ENCODE measurements at places on chromosomes 1 and 21.

GRCh38 chr1:162873671-162874666 lies 13.0 kb upstream of the CCDC190 start:
- peaks cover 26% of the 10 kb centered on the region for H3K4me1 ChIP-seq
- peak overlapping the region; percentile 31 for H3K4me3 ChIP-seq
- no peaks in the 10 kb centered on the region for H3K36me3 ChIP-seq

- no peaks in the 10 kb centered on the region for H3K36me3 ChIP-seq
- peaks cover 31% of the 10 kb centered on the region for H3K4me1 ChIP-seq
- H3K27me3 ChIP-seq = no peaks in the 10 kb centered on the region
- H3K4me3 ChIP-seq = no peak within 1 kb of the TSS
- DNase-seq = no peak
These were observed at the start of gene CCDC190 for GRCh38 chr1:162861101-162861500. Gene CCDC190, minus strand, starts transcription at chr1:162861175. Its CDS starts 1,529 bp downstream, at chr1:162859646.

GRCh38 chr1:2181752-2182151 lies 12.8 kb downstream of the FAAP20 start:
- no peak for DNase-seq
- no peaks in the 10 kb centered on the region for H3K36me3 ChIP-seq
- H3K4me1 ChIP-seq = peaks cover 12% of the 10 kb centered on the region
- 0 out of 2 replicates have a peak overlapping the region, but pooled peaks have one; percentile 80 for H3K27ac ChIP-seq

DNA sequence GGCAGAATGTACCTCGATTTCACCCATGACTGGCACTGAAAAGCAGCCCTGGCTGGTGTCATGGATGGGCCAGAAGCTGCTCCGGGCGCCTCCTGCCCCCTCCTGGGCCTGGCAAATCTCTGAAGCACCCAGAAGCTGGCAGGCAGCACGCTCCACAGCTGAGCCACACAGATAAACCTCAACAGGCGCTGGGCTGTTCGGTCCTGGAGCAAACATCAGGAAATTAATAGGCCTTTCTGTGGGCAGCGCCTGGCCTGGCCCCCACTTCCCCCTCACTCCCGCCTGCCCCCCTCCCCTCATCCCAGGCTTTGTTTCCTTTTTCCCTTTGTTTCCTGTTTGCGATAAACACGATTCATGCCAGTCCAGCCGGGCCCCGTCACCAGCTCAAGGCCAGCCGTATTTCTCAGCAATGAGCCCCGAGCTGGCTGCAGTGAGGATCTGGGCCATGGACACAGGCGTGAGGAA lies 20.1 kb upstream of the DISP3 start:
- no peak overlapping the region for H3K27ac ChIP-seq
- peak; percentile 14 for DNase-seq
- no peak overlapping the region for H3K4me3 ChIP-seq
- H3K27me3 ChIP-seq = peaks cover 73% of the 10 kb centered on the region
- H3K4me1 ChIP-seq = no peaks in the 10 kb centered on the region
- H3K36me3 ChIP-seq = no peaks in the 10 kb centered on the region

DNA sequence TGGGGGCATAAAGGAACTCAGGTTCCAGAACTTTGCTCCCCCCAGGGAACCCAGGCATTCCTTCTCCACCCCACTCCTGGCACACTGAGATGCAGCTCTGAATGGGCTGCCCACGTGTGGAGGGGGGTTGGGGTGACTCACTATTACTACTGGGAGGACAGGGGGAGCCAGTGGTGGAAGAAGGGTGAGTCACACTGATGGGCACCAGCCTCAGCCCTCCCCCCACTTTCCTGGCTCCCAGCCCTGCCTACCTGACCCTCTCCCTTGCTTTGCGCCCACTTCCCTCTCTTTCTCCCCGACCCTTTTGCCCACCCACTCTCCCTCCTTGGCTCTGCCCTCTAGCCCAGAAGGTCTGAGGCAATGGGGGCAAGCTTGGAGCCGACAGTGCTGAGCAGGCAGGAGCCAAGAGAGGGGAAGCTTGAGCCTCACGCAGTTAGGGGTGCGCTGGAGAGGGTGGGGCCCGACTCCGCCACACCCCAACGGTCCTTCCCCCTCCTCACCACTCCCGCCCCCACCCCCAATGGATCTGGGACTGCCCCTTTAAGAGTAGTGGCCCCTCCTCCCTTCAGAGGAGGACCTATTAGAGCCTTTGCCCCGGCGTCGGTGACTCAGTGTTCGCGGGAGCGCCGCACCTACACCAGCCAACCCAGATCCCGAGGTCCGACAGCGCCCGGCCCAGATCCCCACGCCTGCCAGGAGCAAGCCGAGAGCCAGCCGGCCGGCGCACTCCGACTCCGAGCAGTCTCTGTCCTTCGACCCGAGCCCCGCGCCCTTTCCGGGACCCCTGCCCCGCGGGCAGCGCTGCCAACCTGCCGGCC lies at the start of gene LMNA:
TSS of gene LMNA (plus strand) at position 611 of the 818 bp plus-strand sequence. CDS start 208 bp downstream, outside the sequence.
- H3K4me3 ChIP-seq = peak within 1 kb of the TSS; percentile 86
- peaks cover 11% of the 10 kb centered on the region for H3K36me3 ChIP-seq
- no peaks in the 10 kb centered on the region for H3K27me3 ChIP-seq

DNA sequence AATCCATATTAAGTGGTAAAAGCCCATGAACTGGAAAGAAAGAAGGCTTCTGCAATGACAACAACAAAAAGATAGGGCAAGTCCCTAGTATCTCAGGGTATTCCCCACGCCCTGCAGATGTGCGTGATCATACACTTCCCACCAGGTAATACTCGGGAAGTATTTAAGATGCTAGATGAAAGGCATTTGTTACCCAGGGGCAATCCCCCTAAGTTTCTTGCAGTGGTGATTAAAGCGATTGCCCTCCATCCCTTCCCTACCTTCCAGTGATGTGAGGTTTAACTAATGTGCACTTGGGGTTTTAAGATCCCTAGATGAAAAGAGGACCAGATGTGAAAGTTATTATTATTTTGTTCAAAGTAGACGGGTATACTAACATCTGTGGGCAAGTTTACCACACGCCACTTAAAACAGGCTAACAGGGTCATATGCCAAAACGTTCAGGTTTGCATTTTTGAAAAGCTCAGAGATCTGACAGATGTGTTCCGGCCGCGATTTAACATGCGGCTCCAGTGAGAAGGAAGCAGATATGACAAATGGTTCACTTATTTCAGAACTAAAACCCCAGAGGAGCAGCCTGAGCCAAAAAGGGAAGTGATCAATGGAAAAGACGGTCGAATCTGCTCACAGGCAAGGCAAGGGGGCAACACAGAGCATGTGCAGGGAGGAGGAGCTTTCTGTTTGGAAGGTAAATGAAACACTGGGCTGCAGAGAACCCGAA lies 17.4 kb downstream of the TIAM1 start:
- no peak for DNase-seq
- no peak overlapping the region for H3K4me3 ChIP-seq
- no peaks in the 10 kb centered on the region for H3K27me3 ChIP-seq

- no peaks in the 10 kb centered on the region for H3K36me3 ChIP-seq
- H3K4me3 ChIP-seq = no peak overlapping the region
- H3K4me1 ChIP-seq = peaks cover 22% of the 10 kb centered on the region
- DNase-seq = peak; percentile 17
These were observed 37.2 kb upstream of the ETS2 start for GRCh38 chr21:38768471-38769063.

GRCh38 chr1:57204942-57205787 lies 218.7 kb downstream of the DAB1 start:
- H3K4me3 ChIP-seq = no peak overlapping the region
- no peaks in the 10 kb centered on the region for H3K27me3 ChIP-seq
- H3K4me1 ChIP-seq = no peaks in the 10 kb centered on the region
- H3K27ac ChIP-seq = no peak overlapping the region
- no peaks in the 10 kb centered on the region for H3K36me3 ChIP-seq
- no peak for DNase-seq
